NT2/D1 (cell line): ENCODE measurements at places on chromosomes 7 and 10.

DNA sequence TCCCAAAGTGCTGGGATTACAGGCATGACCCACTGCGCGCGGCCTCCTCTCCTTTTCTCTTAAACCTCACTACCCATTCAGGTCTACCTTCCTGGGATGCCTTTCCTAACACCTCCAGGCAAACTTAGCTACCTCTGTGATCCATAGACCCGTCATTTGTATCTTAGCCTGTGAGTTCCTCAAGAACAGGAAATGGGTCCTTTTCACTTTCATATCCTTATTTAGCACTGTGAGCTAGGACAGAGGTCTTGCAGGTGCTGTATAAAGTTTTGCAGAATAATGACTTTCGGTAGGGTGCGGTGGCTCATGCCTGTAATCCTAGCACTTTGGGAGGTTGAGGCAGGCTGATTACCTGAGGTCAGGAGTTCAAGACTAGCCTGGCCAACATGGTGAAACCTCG is 215.7 kb downstream of the RELN start:
- no peak for DNase-seq

DNA sequence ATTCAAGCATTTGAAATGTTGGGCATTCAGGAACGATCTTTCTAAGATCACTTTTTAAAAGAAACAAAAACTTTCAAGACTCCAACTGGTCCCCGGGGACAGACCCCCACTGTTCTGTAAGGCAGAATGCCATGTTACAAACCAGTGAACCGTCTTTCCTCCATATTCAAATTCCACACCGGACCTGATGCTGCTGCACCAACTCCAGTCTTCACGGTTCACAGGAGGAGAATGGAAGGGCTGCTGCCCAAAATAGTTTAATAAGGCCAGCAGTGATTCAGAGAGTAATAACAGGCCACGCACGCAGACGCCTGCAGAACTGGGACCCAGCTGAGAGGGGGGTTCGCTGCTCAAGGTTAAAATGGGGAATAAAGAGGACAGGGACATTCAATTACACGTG is 47.2 kb downstream of the OSBPL3 start:
- DNase-seq, result no peak

DNA sequence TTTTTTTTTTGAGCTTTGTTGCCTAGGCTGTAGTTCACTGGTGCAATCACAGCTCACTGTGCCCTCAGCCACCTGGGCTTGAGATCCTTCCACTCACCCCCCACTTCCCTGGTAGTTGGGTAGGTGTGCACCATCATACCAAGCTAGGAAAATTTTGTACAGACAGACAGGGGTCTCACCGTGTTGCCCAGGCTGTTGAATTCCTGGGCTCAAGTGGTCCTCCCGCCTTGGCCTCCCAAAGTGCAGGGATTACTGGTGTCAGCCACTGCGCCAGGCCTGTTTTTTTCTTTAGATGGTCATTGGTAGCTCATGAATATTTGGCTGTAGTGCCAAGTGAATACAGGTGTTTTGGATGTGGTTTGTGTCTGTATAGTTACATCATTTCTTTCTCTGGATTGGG is 7.5 kb downstream of the COMTD1 start:
- DNase-seq, result no peak

GRCh38 chr7:19700936-19701335 is 7.9 kb downstream of the POLR1F start:
- DNase-seq, result no peak

- DNase-seq, result no peak
Measured at GRCh38 chr10:101903827-101904550, 60.4 kb upstream of the KCNIP2 start.

DNA sequence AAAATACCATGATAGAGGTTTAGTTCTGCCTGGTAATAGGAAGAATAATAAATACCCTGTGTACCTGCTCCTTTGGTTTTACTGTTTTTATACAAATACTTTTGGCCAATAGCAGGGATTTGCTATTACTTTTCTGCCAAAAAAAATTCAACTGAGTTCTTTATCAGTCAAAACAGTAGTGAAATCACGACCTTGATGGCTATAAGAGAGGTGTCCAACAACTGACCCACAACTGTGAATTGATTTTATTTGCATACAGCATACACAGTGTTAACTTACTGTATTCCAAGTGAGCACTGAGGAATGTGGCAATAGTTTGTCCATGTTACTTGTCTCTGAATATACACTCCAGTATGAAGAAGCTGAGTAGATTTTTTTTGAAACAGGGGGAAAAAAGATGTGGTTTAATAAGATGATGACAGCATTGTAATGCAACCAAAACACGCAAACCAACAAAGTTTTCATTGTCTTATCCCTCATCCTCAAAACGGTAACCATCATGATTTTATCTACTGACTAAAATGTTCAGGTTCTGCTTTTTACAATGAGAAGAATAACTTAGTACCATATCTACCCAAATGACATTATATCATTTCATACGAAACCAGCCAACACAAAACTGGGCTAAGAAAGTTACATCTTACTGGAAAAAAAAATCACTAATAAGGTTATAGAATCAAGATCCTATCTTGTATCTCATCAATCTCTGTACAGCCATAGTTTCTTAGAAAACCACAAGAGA is 63.3 kb downstream of the GSAP start:
- no peak for DNase-seq

- DNase-seq, result no peak
Measured at GRCh38 chr10:3400348-3400747, 227.8 kb upstream of the PITRM1 start.

GRCh38 chr10:133134411-133135115 is 25.5 kb upstream of the KNDC1 start:
- no peak for DNase-seq

DNA sequence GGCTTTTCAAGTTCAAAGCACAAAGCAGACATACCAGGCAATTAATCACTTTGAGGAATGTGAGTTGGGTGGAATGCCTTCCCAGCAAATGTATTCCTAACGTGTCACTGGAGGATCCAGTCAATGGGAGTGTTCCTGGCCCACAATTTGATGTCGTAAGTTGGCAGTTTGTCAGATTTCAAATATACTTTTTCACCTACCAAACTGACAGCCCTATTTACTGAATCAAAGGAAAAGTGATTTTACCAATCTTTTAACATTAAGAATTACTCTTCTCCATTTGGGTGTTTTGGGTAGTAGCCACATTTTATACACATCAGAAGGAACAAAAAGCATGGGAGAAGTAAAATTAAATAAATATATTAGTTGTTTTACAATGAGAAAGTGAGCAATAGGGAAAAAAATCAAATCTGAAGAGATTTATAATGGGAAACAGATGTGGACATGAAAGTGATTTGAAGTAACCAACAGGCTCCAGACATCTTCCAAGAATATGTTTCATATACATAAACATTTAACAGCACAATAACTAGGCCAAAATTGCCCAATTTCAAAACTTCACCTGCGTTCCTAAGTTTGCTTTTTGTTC is 222.9 kb downstream of the MTERF1 start:
- peak; percentile 20 for DNase-seq

DNA sequence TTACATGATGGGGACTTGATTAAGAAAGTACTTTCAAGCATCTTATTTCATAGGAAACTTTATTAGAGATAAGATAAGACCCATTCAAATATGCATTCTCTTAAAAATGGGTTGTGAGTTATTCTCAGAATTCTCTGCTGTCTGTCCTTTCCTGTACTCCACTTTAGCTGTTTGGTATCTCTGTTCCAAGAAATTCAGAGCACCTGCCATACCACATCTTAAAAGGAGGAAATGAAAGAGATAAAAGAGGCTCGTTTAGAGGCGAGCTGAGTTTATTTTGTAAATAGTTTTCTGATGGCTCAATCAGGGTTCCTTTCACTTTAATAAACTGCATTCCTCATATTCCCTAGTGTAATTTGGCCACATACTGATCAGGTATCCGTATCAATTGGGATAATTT is 87.2 kb downstream of the MDFIC start:
- no peak for DNase-seq

DNA sequence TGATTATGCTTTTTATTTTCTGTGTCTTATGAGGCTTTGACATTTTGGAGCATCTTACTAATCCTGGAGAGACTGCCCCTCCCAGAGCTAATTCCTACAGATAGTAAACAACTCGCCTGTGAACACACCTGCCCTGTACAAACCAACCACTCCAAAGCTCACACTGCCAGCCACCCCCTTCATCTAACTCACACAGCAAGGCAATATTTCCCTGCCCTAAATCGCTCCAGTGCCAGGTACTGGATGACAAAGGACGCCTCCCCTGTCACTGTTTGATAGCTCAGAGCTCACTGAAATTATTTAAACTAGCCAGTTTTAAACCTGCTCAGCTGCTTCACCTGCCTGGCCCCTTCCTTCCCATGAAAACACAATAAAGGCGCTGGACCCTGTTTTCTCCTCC is 535.1 kb upstream of the CELF2 start:
- no peak for DNase-seq

DNA sequence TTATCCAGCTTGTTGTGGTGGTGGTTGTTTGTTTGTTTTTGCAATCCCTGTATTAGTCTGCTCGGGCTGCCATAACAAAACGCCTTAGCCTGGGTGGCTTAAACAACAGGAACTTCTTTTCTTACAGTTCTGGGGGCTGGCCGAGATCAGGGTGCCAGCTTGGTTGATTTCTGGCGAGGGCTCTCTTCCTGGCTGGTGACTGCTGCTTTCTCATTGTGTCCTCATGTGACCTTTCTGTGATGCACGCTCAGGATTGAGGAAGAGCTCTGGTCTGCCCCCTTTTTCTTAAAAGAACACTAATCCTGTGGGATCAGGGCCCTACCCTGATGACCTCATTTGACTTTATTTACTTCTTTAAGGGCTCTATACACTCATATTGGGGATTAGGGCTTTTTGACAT is 107.1 kb upstream of the NRP1 start:
- DNase-seq, result no peak

GRCh38 chr7:150799741-150800580 is at the start of gene TMEM176B:
Gene TMEM176B, minus strand, starts transcription at chr7:150800364. Its CDS starts 3,795 bp downstream, at chr7:150796569.
- no peak for DNase-seq

DNA sequence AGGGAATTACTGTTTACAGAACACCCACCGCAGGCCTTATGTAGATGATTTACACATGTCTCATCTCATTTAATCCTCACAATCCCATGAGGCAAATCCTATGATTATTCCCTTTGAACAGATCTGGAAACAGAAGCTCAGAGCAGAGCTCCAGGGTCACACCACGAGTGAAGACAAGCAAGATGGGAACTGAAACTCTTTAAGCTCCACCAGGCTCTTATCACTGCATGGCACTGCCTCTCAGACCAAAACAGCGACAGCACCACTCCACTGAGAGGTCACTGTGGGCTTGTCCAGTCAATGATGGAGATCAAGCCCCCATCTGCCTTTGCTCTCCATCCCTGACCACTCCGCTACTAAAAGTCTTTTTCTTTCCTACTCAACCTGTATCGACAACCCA is 5.9 kb downstream of the GRID1 start:
- DNase-seq, result no peak

DNA sequence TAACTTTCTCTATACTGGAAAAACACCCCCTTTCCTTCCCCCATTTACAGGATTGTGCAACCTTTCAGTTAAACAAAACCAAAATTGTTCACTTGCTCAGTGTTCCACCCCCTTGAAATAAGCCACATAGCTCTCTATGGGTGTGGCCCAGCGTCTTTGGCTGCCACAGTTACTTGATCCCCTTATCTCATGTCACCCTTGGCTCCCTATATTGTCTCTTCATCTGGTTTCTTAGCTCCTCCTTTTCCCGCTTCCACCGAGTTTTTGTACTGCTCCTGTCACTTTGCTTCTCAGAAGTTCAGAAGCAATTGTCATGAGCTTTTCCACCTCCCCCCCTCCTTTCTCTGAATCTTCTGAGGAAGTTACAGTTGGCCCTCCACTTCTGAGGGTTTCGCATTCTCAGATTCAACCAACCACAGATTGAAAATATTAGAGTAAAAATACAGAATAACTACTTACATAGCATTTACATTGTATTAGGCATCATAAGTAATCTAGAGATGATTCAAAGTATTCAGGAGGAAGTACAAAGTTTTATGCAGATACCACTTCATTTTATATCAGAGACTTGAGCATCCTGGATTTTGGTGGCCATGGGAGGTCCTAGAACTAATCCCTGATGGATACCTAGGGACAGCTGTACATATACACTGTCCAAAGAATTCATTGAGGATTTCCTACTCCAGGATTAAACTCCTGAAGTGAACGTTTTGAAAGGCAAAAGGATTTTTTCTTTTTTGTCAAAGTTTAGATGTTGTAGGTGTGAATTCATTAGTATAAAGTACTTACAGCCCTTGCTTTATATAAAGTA is 60.4 kb downstream of the ADD3 start:
- no peak for DNase-seq

DNA sequence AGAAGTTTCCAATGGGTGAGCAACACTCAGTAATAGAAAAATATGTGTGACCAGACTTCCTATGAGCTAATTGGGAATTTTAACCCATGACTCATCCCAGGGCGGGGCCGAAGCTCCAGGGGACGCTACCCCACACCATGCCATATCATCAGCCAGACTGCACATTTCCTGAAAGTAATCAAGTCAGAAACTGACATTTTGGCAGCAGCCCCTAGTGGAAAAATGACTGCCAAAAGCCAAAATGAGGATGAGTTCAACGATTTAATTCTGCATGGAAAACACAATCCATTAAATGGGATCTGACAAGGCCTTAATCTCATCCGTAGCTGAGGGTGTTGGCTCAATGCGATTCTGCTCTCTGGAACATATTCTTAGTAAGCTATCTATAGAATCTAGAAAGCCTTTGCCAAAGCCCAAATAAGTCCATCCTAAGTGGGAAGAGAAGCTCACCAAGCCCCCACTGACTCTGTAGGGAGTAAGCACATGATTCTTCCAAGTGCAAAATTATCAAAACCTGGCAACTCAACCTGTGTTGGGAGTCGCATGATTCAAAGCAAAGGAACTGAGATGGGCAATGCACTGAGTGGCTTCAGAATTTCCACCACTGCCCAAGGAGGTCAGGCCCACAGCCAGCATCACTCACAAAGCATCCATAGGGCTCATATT is 93.1 kb upstream of the PDE1C start:
- DNase-seq, result no peak
